Renal cortical epithelial cell (primary cell): ENCODE measurements at places on chromosomes 11 and 22. TPM values are rescaled to one million over a fixed set of nuclear protein-coding genes. Genes with fewer than 3 reads are reported as not detected.
A peak's percentile ranks its signal among the peaks of the same experiment; 100 is the strongest.

Gene KCTD14
- 10.4 and 12.0 TPM in 2 replicates for total RNA-seq

Gene PTPRCAP
- total RNA-seq = 0.17 and 0.85 TPM in 2 replicates

GRCh38 chr11:38315151-38315550 is 1717.1 kb upstream of the RAG2 start:
- no peak for DNase-seq

DNA sequence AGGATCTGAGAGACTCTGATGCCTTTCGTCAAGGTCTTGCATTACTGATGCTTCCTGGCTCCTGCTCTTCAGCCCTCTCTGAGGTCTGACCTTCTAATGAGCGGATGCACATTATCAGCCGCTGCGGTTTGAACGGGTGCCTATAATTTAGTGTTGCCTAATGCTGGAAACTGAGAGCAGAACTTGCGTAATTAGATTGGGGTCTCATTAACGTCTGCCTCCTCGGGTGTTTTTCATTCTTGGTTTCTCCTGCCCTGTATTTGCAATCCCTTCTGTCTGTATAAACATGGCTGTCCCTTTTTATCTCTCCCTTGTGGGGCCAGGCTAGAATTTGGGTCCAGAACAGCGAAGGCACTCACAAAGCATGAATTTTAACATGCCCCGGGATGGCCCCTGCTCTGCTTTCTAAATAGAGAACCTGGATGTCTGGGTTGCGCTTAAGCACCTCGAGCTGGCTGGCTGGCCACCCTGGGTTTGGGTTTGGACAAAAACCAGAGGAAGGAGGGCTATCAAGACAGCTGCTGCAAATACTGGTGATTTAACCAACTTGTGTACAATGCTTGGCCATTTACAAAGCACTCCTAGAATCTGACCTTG is 118.6 kb downstream of the TIMP3 start:
- DNase-seq = no peak

GRCh38 chr11:10657308-10658271 is 36.0 kb downstream of the IRAG1 start:
- peak; percentile 78 for DNase-seq

DNA sequence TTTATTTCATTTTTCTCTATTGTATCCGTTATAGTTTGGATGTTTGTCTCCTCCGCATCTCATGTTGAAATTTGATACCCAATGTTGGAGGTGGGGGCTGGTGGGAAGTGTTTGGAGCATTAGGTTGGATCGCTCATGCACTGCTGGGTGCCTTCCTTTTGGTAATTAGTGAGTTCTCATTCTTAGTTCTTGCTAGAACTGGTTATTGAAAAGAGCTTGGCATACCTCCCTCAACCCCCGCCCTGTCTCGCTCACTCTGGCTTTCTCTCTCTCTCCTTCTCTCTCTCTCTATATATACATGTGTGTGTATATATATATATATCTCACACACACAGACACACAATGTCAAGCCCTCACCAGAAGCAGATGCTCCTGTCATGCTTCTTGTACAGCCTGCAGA is 978.7 kb downstream of the DLG2 start:
- DNase-seq = no peak

GRCh38 chr22:44158816-44159215 is 21.9 kb upstream of the PARVG start:
- DNase-seq = no peak

DNA sequence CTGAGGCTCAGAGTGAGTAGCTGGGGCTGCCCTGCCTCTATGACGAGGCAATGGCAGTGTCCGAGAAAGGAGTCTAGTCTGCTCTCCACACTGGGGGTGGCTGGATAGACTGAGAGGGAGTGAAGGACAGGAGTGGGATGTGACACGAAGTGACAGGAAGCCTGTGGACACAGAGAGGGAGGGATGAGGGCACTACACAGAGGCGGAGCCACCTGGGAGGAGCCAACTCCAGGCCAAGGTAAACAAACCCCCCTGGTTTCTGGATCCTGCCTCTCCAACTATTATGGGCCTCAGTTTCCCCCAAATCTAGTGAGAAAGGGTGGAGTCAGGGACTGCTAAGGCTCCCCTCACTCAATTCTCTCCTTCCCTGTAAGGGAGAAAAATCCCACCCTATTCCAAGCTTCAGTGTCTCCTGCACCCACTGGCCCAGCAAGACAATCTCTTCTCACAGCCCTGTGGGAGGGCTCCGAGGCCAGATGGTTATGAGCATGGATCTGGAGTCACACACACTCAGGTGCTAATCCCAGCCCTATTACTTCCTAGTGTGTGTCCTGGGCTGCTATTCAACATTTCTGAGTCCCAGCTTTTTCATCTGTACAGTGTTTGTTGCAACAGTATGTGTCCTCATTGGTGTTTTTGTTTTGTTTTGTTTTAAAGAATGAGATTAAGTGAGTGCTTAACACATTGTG is 24.9 kb downstream of the ASPHD2 start:
- DNase-seq = no peak

DNA sequence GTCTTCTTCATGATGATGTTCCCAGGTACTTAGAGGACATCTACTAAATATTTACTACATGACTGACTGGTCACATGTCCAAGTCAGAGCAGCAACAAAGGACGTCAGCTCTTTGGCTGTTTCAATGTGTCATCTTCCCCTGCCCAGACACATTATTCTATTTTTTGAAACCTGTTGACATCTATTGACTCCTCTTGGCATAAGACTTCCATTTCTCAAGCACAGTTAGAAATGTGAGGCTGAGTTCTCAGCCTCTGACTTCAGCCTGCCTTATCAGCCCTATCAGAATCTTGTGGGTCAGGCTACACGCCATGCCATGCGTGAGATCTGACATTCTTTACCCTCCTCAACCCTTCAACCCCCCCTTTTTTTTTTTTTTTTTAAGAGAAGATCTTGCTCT is 63.8 kb downstream of the SC5D start:
- peak; percentile 8 for DNase-seq

DNA sequence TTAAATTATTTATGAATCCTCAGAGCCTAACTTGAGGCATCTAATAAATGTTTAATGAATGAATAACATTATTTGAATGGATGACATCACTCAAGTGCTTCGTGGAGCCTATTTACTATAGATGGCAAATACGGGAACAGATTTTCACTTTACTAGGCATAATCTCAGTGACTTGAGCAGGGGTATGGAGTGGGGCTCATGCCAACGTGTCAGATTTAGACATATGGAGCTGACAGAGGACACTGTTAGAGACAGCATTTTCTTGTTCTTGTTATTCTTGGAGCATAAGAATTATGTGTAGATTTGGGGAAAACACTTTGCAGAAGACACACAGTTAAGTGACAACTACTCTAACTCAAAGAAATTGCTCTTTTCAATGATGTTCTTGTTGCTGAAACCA is 78.5 kb downstream of the RDX start:
- DNase-seq = no peak

DNA sequence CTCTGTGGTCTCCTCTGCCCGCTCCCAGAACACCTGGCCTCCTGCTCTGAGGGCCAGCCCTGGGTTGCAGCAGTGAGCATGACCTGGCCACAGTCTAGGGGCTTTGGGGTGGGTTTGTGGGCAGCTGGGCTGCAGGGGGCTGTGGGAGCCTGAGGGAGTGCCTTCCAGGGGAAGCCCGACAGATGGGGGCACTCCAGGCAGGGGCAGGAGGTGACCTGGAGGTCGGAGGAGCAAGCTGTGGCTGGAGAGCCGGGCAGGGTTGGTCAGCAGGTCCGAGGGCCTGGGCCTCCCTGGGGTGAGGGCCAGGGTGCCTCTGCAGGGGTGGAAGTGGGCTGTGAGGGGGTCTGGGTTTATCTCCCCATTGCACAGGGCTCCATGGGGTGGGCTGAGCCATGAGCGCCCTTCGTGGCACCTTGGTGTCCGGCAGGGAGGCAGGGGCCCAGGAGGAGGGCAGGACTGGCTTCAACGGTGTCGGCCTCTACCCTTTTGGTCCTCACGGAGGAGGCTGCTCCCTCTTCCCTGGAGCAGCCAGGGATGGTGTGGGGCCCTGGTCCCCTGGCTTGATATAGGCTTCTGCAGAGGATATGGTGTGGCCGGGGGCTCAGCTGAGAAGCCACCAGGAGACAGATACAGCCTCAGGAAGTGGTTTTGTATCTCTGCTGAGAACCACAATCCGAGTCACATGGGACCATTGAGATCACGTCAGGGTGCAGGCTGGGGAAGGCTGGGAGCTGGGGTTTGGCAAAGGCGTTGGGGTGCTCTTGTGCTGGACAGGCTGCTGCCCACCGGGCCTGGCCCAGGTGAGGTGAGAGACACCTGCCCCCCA is 22.3 kb downstream of the KCNQ1 start:
- no peak for DNase-seq

Gene NRIP3
- 2.7 and 16.8 TPM in 2 replicates for total RNA-seq

DNA sequence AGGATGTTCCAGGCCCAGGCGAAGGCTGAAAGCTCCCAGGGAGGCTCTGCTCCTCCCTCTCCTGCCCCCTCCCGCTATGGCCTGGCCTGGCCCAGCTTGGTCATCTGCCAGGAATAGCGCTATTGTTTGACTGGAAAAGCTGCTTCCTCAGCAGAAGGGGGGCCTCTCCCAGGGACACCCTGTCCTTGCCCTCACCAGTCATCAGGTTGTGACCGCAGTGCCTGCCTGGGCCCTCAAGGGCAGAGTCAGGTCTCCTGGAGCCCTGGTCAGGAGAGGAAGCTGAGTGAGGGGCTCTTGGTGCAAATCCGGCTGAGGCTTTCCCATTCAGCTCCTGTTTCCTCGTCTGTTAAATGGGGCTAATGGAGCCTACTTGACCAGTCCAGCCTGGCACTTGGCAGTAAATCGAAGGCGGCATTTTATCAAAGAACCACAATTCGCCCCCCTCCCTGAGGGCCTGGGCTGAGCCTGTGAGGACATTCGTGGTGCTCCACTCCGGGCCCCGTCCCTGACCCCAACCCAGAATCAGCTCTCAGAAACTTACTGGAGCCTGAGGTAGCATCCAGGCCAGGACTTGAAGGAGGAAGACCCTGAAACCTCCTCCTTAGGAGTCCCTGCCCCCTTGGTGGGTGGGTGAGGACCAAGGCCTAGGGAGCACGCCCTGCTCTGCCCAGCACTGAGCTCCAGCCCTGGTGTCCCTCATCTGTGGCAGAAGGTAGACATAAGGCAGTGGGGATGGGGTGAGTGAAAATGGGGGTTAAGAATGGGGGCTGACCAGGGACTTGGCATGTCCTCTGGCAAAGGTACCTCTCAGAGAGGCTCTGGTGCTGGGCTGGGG is 2.0 kb upstream of the CASTOR1 start:
- DNase-seq = peak; percentile 70
